AG09309 (cell line): ENCODE measurements at places on chromosomes 4 and X.

DNA sequence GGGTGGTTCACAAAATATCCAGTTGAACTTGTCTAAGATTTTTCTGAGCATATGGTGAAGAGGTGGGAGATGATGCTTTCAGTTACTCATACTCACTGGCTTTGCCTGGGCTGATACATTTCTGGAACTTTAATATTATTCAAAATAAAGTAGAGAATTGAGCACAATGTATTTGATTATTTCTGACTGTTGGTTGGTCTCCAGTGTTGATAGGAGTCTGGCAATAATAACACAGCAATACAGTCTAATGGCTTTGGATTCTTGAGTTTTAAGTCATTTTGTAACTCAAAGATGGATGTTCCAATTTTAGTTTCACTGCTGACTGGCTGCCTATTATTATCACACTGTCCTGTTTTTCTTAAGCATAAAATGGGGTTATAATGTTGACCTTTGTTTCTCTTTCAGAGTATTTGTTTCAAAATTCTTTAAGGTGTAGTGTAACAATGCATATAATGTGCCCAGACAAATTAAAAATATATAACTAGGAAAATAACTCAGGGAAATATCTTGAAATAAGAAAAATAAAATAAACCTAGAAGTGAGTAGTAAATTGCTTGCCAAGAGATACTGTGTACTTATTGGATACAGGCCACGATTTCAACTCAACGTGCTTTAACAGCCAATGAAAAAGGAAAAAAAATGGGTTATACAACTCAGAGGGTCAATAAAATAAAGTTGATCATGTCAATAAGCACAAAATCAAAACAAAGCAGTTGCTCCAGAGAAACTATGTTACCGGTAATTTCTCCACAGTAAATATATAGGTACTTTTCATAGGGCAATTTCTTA lies 99.0 kb downstream of the ARSJ start:
- DNase-seq = no peak

DNA sequence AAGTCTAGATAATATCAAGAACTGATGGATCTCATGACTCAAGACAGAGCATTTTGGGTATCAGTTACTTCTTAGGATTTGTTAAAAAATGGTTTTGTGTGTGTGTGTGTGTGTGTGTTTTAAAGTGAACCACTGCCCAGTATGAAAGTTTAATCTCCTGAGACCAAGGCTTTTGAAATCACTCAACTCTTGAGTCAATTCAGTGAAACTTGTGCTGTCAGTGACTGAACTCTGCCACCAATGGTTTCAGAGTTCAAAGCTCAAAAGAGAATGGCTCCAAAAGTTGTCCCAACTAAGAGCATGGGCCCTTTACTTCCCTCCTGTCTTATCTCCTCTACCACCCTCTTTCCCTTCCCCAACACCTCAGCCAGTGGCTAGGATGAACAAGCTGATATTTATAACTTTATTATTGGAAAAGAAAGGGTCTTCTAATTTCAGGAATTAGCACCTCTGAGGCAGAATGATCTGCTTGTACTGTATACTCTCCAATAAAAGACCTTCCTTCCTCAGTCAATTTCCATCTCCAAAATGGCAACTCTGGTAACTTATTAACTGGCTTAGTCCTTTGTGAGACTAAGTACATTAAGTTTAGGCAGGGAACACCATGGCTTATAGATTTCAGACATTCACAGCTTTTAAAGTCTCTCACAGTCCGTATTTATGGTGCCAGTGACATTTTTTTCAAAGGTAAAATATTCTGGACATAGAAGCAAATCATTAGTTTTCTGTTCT lies 152.2 kb downstream of the REPS2 start:
- no peak for DNase-seq

GRCh38 chr4:139740531-139741041 lies 75.0 kb downstream of the MGST2 start:
- DNase-seq = peak; percentile 82

GRCh38 chr4:10015140-10015753 lies 6.0 kb downstream of the SLC2A9 start:
- DNase-seq = no peak

- no peak for DNase-seq
Measured at GRCh38 chr4:101284546-101284945, 62.8 kb downstream of the PPP3CA start.

DNA sequence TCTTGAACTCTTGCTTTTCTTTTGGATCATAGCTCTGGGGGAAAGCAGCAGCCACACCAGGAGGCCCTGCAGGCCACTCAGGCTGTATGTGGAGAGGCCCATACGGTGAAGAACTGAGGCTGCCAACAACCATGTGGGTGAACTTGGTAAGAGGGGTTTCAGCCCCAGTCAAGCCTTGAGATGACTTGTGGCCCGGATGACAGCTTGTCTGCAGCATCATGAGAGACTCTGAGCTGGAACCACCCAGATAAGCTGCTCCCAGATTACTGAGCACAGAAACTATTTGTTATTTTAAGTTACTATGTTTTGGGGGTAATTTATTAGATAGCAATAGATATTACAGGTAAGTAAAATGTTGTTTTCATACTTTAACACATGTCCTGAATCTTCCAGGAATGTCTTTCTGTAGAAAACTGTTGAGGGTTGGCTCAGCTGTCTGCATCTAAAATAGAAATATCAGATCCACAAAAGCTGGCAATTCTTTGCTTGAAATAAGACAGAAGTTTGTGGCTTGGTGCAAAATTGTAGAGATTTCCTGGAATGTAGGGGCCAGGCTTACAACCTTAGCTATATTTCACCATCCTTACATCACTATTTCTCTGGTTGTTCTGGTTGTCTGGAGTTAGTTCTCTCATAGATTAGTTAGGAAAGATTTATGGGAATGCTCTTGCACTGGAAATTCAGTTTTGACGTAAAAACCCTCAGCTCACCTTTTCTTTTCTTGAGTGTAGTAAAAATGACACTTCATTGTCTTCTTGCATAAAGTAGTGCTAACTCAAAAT lies 272.1 kb downstream of the RAPGEF2 start:
- peak; percentile 73 for DNase-seq

- no peak for DNase-seq
Measured at GRCh38 chr4:142222127-142222526, 585.7 kb downstream of the IL15 start.

GRCh38 chr4:132593717-132594400 lies 555.2 kb upstream of the PCDH10 start:
- no peak for DNase-seq
